ENCODE measurements at places on chromosomes 16 and 17.

DNA sequence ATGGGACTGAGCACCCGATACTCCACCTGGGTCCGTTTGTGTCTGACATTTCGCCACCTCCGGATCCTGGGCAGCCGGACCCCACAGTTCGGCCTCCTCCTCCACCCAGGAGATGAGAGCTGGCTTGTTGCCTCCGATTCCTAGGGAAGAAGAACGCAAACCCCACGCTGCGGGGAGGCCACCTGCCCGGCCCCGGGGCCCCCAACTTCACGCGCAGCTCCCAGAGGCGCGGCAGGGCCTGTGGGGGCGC lies 542 bp downstream of the ZNF764 start:
- DNase-seq: no peak

- DNase-seq: no peak
Measured at GRCh38 chr17:64779376-64780095, 117.4 kb upstream of the SMURF2 start.

GRCh38 chr17:16269658-16270057 lies 52.6 kb downstream of the PIGL start:
- DNase-seq: no peak

GRCh38 chr17:896953-897661 lies 82.5 kb downstream of the NXN start:
- DNase-seq: no peak

DNA sequence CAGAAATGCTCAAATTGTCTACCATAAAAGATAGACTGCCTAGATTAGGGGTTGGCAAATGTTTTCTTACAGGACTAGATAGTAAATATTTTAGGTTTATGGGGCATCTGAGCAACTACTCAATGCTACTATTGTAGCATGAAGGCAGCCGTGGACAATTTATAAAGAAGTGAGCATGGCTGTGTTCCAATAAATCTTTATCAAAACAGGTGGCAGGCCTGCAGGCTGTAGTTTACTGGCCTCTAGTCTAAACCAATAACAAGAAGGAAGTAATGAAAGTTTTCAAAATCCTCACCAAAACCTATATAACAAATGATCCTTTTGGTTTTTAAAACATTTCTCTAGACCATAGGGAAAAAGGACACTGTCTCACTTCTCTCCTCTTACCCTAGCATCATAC lies 105.2 kb downstream of the PRKCB start:
- DNase-seq: no peak

DNA sequence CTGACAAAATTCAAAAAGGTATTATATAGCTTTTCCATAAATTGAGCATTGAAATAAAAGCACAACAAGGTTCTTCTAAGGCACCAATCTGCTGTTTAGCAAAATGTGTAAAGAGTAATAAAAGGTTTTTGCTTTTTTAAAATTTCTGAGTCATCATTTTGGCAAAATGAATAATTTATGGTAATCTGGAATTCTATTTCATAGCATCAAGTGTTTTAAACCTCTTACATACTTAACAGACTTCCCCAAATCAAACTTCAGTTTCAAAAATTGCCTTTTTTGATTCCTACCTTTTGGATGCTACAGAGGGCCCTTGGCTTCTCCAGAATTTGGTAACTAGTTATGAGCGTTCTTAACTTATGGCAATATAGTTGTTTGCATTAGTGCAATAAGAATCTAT lies 154.0 kb upstream of the ELAC2 start:
- no peak for DNase-seq

- no peak for DNase-seq
Measured at GRCh38 chr17:68684949-68685357, 83.8 kb upstream of the FAM20A start.

DNA sequence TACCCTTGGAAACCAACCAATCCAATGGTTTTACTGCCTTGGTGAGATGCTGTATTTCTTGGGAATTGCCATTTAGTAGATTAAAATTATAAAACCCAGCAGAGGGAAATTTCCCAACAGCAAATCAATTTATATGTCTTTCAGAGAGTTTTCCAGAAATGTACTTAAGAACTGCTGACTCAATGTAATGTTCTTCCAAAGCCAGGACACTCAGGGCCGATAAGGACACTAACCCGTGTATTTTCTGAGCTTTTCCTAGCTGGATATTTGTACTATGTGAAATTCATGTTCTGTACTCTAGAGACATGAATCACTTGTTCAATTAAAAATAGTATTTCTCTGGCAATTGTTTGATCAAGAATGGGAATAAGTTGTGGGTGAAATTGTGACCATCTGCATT lies 121.4 kb downstream of the KCNJ2 start:
- no peak for DNase-seq
